ENCODE measurements at places on chromosomes 2 and 18. TPM values are rescaled to one million over a fixed set of nuclear protein-coding genes. Genes with fewer than 3 reads are reported as not detected.

GRCh38 chr2:236712304-236712703 is 142.7 kb downstream of the ACKR3 start:
- DNase-seq: no peak

The FAM110C gene
- 8.5 TPM for total RNA-seq

- no peak for DNase-seq
Measured at GRCh38 chr2:222261504-222261903, 37.3 kb downstream of the PAX3 start.

DNA sequence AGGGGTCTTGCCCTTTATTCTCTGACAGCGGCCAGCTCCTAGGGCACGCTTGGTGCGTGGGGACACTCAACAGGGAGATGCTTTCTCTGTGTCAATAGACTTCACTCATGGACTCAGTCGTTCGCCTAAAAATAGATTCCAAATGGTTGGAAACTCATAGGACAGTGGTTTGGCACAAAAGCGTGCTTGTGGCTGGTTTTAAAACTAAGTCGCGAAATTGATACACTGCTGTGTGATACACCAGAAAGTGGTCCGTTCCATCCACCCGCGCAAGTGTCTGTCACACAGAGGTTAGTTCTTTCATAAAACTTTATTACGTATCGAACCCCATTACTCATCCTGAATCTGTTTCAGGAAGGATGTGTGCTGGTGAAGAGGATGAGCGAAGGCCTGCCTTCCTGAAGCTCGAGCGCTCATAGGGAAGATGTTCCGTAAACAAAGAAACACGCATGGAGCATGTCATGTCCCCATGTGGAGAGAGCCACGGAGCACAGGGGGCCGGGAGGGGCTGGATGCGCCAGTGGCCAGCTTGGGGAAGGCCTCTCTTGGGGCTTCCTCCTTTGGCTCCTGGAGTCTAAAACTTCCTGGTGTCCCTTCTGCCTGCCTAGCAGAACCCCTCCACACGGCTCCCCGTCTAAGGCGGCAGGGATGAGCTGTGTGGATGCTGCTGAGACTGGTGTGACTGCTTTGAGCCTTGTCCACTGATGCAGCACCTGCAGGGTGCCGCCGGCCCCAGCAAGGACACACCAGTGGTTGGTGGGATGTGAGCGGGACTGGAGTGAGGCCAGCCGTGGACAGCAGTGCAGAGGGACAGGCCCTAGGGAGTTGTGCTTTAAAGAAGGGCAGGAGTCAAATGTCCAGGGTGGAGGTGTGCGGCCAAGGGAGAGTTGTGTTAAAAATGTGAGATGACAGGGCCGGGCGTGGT is 207.2 kb downstream of the GBX2 start:
- no peak for DNase-seq

The ANO7 gene
- 0.97 TPM for total RNA-seq

The RGPD6 gene
- total RNA-seq: 98.8 TPM

The MOGAT1 gene
- not detected for total RNA-seq

The SLC23A3 gene
- total RNA-seq: 0.89 TPM

The PTH2R gene
- 0.50 TPM for total RNA-seq

DNA sequence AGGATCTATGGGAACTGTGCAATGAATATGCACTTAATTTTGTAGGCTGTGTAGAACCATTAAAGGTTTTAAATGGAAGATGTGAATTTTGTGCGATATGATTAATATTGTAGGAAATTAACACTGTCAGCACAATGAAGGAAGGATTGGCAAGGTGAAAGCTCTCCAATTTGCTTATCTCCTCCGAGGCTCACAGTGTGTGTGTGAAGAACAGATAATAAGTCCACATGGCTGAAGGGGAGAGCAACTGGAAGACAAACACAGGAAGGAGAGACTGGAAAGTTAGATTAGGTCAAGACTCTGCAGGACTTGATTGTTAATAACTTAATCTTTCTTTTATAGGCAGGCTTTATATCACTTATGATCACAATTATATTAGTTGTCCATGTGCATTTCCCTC is 269.7 kb upstream of the VRK2 start:
- DNase-seq: no peak

Data from natural killer cell (primary cell).